ENCODE measurements at places on chromosomes 2 and 18. TPM values are rescaled to one million over a fixed set of nuclear protein-coding genes. Genes with fewer than 3 reads are reported as not detected.

SLC16A14 gene
- 2.7 TPM for polyA plus RNA-seq

FASTKD1 gene
- 19.8 TPM for polyA plus RNA-seq

GRCh38 chr2:237998530-237998929 is 31.7 kb downstream of the UBE2F start:
- no peak overlapping the region for H3K27ac ChIP-seq
- no peak overlapping the region for H3K4me3 ChIP-seq
- H3K36me3 ChIP-seq, result peaks cover 6% of the 10 kb centered on the region
- H3K4me1 ChIP-seq, result peaks cover 3% of the 10 kb centered on the region

DNA sequence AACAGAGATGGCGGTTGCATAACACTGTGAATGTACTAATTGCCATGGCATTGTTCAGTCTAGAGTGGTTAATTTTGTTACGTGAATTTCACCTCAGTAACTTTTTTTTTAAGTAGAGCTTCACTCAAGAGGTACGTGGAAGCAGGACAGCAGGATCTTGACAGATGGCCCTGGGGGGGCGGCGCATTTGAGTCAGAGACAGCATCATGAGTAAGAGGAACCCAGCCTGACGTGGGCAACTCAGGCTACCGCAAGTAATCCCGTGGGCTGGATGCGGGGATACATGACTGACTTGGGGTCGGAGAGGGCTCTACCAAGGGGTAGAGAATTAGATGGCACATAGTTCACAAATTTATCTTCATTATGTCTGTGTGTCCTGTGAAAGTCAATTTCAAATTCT is 38.1 kb upstream of the DAPL1 start:
- no peak overlapping the region for H3K4me3 ChIP-seq
- no peaks in the 10 kb centered on the region for H3K27me3 ChIP-seq
- DNase-seq, result no peak
